Neural progenitor cell (in vitro differentiated cells): ENCODE measurements at places on chromosomes 12 and 14. TPM values are rescaled to one million over a fixed set of nuclear protein-coding genes. Genes with fewer than 3 reads are reported as not detected.

JAG2 gene
- total RNA-seq, result 2.1 and 4.3 TPM in 2 replicates

C12orf54 gene
- not detected in 2 replicates for total RNA-seq

GRCh38 chr14:76305268-76305826 lies 70.6 kb upstream of the ESRRB start:
- DNase-seq, result no peak

DNA sequence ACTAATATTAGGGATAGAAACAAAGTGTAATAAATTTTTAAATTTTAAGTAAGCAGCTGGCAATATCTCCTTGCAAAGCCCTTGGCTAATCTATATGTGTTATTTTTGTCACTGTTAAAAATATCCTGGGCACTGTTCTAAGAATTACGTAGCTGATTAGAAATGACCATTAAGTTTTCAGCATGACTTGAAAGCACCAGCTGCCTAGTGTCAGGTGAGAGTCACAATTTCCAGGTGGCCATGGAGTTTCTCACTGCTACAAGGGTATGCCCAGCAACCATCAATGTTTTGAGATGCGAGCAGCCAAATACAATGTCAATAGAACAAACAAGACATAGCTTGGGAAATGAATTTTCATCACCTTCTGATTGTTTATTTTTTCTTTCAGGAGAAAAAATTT lies 23.3 kb upstream of the GYS2 start:
- DNase-seq, result no peak

DNA sequence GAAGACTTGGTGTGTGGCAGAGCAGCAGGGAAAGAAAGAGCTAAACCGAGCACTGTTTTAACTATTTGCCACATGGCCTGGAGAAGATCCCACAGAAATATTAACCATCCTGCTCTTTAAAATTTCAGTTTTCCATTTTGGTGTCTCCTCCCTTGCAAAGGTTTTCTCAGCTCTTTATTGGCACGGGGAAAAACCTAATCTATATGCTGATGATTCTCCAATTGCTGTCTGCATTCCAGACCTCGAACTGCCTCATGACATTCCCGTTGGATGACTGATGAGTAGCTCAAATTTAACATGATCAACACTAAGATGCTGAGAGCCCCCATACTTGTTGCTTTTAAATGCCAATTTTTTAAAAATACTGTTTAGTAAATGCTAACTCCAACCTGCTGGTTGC lies 115.0 kb downstream of the EMP1 start:
- no peak for DNase-seq

DNA sequence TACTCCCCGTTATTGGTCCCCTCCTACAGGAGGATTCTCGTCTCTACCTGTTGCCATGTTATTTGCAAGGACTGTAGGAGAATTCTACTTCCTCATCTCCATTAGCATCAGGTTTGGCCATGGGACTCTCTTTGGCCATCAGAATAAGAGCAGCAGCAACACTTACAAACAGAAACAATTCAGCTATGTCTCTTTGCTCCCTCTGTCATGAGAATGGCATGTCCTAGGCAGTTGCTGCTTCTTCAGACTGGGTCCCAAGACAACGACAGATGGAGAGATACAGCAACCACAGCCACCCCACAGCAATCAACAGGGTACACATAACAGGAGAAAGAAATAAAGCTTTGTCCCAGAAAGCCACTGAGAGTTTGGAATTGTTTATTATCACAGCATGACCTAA lies 19.7 kb downstream of the SLC41A2 start:
- DNase-seq, result no peak

DNA sequence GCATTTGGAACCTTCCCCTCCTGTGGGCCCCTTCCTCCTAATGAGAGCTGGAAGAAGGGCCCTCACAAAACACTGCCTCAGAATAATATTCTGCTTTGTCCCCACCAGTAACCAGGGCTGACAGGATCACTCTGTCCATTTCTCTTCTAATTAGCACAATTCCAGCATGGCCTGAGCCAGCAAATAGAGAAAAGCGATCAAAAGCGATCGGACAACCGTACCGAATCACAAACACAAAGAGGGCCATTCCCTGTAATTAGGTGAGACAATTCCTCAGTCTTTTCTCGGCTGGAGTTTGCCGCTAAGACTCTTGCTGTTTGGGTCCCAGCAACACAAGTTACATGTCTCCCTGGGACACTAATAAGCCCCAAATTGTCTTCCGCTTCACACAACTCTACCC lies 35.6 kb upstream of the VSX2 start:
- peak; percentile 87 for DNase-seq
